ENCODE measurements at places on chromosomes 3 and 15.
A peak's percentile ranks its signal among the peaks of the same experiment; 100 is the strongest.

- DNase-seq = no peak
Measured at GRCh38 chr3:173785004-173785403, 387.5 kb downstream of the NLGN1 start.

DNA sequence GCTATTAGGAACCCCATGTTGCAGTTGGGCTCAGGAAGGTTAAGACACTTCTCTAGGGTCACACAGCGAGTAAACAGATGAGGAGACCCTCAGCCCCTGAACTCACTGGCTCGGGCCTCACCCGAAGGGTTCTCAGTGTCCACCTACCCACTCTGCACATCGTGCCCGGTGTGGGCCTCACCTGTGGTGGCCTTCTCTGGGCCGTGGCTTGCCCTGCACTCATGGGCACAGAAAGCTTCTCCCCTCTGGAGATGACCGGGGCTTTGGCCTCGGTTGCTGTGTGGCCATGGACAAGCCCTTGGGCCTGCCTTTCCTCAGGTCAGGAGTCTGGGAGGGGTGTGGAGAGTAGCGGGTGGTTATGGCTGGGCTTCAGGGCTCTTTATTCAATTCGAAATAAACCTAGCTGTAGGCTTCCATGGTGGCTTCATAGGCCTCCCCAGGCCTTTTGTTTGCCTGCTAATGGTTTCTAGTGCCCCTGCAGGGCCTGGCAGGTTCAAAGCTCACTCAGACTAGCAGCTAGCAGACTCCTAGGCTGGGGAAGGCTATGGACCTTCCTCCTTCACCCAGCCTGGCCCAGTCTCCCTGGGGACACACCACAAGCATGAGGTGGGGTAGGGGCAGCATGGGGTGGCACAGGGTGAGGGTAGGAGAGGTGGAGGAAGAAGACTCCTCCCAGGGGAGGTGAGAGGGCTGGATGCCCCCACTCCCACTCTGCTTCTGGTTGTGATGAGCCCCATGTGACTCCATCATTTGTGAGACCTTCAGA, 103.1 kb downstream of the LINGO1 start:
- DNase-seq = peak; percentile 31

GRCh38 chr3:76724075-76724474, 315.8 kb upstream of the ROBO2 start:
- DNase-seq = no peak

DNA sequence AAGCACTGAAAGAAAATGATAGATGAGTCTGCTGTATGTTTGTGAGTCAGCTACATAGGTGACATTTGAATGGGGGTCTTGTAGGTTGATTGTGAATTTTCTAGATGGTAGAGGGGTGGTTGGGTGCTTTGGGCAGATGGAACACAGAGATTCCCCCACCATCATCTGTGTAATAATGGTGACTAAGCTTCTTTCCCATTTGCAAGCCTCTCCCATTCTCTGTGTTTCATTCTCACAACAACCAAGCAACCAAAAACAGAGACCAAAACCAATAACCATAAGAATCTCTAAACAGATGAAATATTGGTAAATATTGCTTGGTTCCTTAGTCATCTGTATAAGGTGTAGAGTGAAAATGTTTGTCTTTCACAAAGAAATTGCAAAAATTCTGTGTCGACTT, 17.8 kb upstream of the UTS2B start:
- DNase-seq = no peak

DNA sequence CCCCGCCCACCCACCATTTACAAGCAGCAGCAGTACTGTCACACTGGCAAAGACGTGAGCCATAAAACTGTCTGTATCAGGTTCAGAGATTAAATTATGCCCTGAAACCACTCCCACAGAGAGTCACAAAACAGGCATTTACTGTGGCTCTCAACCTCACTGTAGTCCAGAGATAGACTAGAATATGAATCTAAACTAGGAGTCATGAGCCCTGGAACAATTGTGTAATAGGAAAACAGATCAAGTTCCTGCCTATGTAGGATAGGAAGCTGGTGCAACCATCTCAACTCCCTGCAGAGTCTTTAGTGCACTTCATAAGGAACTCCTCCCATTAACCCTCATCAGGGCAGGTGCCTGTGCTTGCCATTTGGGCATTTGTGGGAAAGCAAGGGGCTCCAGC, 61.7 kb downstream of the FAM227B start:
- no peak for DNase-seq

DNA sequence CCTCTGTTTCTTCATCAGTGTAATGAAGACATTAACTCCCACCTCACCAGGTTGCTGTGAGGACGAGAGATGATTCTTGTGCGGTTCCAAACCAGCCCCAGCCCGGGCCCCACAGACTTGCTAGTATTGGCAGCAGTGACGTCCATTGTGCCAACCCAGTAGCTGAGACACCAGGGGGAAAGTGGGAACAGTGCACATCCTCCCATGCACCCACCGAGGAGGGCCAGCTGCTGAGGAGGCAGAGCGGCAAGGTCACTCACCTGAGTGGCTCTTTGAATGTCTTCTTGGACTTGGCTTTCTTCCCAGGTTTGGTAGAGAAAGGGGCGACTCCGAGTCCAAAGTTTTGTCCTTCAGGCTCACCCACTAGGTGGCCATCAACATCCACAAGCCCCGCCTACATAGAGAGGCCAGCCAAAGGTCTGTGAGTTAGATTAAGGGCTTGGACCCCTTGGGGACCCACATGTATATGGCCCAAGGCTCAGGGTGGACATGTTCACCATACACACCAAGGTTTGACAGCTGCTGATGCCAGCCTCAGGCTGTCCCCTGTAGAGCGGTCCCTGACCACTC, 38.0 kb downstream of the KIF9 start:
- DNase-seq = no peak

- no peak for DNase-seq
Measured at GRCh38 chr3:107963581-107963980, 127.2 kb downstream of the CD47 start.

DNA sequence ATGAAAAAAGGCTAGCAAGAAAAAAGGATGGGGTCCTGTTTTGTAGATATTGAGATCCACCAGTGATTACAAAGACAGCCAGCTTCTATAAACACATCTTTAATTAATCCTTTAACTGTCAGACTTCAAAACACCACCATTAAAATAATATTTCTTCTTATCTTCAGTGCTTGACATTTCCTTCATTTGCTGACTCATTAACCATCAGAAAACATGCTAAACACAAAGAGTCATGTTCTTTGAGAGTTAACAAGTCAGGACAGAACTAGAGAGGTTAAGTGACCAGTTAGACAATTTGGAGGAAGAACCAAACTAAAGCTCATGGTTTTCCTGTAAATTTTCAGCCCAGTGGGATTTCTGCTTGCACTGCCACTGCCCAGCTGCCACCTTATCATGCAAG, 111.4 kb downstream of the MEIS2 start:
- no peak for DNase-seq

DNA sequence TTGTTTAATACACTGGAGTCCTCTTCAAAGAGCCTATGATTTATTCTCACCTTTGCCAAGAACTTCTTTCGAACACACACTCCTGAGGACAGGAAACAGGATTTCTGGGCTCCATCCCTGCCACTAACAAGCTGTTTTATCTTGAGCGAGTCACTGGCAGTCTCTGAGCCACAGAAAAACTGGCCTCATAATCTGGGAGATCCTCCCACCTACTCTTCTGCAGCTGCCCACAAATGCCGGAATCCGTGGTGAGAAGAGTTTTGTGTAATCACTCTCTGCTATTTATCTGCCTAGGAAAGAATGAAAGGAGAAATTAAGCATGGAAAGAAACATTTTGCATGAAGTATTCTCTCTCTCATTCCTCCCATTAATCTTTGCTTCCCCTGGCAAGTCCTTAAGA, 172.0 kb upstream of the TRIM42 start:
- no peak for DNase-seq

DNA sequence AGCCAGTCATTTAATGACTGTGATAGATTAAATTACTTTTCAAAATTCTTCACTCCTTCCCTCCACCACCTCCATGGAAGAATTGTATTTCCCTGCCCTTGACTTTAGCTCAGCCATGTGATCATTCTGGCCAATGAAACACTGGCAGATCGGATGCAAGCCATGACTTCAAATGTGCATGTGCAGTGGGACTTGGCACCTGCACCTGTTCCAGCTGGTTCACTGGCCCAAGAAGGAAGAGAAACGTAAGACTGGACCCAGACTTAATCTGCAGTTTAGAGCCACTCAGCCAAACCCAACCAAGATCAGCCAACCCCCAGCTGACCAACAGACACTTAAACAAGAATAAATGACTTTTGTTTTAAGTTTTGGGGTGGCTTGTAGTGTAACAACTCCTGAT, 11.8 kb downstream of the DPH3 start:
- DNase-seq = no peak

DNA sequence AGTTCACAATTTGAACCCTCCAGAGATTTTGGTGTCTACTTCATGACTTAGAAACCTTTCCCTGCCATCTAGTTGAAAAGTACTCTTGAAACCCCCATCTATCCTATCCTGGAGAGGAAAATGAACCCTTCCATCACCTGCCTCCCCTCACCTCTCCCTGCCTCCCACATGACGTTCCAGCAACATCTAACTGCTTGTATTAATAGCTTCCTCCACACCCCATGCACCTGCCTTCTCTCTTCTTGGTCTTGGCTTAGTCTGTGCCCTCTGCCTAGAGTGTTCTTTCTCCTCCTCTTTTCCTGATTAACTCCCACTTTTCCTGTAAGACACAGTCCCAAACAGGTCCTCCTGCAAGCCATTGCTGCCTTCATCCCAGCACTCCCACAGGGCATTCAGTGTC, 107.8 kb downstream of the LIPC start:
- no peak for DNase-seq

DNA sequence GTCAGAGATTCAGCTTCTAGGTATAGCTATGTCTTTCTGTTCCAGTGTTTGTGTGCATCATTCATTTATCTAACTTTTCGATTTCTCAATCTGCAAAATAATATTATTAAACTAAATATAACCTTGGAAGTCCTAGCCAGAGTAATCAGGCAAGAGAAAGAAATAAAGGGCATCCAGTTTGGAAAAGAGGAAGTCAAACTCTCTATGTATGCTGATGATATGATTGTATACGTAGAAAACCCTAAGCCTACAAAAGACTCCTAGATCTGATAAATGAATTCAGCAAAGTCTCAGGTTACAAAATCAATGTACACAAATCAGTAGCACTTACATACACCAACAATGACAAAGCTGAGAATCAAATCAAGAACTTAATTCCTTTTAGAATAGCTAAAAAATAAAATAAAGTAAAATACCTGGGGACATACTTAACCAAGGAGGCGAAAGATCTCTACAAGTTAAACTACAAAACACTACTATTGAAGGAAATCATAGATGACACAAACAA, 718.2 kb downstream of the NTRK3 start:
- no peak for DNase-seq

DNA sequence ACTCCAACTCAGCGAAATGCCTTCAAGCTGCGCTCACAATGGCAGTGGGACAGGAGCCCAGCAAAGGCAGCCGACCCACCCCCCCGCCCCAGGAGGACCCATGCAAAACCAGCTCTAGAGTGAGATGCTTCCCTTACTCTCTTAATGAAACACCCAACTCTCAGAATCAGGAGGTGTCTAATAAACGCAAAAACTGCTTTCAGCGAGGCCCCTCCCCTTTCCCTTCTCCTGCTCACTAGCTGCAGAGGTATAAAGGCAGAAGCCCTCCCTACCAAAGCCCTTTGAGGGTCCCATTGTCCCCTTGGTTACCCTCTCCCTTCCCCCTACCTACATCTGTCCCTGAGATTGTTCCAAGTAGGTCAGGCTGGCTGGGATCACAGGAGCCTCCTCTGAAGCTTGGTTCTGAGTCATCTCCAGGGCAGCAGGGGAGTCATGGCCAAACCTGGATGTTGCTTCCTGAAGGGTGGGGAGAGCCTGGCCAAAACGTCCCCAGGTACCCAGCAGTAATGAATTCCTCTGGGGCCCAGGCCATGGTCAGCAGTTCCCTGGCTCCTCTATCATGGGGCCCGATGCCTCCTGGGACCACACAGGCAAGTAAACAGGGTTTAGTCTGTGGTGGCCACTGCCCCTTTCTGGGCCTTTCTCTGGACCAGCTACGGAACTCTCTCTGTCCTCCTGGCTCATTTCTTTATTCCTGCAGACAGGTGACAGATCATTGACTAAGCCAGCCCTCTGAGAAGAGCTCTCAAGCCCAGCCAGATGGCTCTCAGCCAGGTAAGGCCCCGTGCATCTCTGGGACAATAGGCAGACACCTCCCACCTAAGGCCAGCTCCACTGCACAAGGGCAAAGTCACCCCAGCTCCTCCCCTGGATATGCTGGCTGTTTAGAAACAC, 8.6 kb downstream of the KLHL25 start:
- DNase-seq = peak; percentile 34

DNA sequence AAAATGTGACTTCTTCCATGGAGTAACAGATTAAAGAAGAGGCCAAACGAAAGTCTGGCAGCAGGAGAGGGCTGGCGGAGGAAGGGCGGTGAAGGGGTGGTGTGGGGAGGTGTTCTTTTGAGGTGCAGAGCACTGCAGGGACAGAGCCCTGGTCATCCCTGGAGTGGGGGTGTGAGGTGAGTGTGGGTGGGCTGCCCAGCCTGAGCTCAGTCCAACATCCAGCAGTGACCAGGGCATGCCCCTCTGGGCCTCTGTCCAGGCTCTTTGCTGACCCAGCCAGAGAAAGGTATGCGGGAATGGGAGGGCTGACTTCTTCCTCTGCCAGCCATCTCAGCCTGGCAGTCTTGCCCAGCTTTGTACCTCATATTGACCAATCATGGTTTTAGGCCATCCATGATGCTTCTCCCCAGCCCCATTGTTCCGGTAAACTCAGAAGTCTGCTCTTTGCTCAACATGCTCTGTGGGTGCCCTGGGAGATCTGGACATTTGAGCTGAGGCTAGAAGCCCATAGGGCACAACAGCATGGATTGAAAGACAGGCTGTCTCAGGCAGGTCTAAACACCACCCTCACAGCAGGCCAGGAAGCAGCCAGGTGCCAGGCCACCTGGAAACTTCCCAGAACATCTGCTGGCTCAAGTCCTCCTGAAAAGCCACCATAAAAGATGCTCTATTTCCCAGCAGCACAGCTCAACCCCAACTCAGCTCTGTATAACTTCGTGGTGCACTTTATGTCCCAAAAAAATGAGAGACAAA, 25.9 kb upstream of the CXCR6 start:
- no peak for DNase-seq

- DNase-seq = no peak
Measured at GRCh38 chr15:62532367-62532766, 367.3 kb upstream of the C2CD4B start.

- DNase-seq = no peak
Measured at GRCh38 chr15:40787991-40788390, 18.2 kb downstream of the C15orf62 start.

DNA sequence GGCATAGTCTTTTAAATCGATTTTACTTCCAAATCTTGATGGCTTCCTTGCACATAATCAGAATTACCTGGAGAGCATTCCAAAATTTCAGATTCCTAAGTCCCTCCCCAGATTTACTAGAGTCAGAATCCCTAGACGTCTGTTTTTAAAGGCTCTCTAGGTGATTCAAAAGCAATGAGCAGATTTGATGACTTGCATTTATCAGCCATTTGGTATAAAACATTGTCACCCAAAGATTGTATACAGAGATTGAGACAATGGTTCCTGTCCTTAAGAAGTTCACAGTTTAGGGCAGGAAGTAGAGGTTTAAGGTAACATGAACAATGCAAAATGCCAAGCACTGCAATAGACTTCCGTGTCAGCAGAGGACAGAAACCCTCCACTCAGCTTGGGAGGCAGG, 2.6 kb upstream of the PYGO1 start:
- no peak for DNase-seq
